T-helper 17 cell (primary cell): ENCODE measurements at places on chromosomes 2 and 18.

GRCh38 chr2:100868083-100868482 is 48.1 kb downstream of the NPAS2 start:
- DNase-seq: no peak

DNA sequence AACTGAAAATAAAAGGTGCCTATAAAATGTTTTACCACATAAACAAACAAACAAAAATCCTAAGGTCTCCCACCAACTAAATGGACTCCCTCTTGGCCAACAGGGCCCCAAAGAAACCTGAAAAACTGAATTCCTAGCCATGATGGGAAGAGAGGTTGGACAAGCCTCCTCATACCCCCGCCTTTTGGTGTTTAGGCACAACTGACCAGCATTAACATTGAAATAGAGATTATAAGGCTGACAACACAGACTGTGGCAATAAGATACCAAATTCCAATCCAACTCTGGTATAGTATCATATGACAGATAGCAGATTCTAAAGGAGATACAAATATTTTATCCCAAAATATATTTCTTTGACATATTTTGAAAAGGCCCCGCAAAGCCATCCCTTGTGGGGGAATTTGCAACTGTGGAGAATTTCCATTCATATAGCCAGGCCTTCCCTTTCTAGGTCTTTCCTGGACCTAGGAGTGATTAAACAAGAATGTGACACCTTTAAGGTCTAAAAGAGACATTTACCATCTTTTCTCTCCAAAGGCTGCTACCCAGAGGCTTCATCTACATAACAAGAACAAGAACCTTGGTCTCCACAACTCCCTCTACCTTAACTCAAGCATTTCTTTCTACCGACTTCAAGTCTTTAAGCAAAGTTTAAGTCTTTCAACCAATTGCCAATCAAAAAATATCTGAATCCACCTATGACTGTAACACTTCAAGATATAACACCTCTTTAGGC is 80.0 kb downstream of the CHN1 start:
- no peak for DNase-seq

- DNase-seq: no peak
These were observed 7.6 kb upstream of the ESPNL start for GRCh38 chr2:238092486-238093035.

DNA sequence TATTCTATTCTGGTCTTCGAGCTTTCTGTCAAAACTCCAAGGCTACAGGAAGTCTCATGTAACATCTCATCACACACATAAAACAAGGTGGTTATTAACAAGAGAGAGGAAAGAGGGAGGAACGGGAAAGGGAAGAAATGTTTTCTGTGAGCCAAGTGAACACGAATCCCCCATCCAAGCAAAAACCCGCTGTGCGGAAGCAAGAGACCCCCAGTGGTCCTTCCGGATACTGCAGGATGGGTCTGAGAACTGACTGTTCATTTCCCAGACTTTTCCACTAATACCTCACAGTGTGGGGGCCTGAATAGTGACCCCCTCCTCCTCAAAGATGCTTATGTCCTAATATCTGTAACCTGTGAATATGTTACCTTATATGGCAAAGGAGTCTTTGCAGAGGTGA is 19.0 kb upstream of the DIPK1C start:
- DNase-seq: no peak

DNA sequence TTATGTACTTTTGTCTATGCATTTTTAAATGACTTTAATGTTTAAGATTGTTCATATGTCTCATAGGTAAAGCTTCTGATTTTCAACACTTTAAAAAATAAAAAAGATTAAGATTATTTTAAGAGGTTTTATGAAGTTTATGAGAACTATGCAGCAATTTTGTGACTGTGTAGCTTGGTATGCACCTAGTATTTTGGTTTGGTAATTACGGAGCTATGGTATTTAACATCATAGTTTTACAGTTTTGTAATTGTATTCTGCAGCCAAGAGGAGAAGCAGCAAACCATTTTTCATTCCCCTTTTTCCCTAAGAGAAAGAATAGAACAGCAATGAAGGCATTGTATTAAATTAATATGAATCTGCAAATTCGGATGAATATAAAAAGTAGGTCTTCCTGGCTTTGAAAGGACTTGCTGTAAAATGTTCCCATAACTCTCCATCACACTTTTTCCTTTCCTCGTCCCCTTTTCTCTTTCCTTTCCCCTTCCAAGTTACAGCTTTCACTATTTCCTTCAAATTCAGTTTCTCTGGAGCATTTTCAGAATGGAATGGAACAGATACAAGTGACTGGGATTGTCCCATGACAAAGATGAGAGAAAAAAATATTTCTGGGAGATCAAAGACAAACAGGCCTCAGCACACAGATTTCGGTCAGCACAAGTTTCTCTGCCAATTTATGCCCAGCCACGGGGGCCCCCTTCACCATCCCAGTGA is 26.1 kb upstream of the PIEZO2 start:
- no peak for DNase-seq

DNA sequence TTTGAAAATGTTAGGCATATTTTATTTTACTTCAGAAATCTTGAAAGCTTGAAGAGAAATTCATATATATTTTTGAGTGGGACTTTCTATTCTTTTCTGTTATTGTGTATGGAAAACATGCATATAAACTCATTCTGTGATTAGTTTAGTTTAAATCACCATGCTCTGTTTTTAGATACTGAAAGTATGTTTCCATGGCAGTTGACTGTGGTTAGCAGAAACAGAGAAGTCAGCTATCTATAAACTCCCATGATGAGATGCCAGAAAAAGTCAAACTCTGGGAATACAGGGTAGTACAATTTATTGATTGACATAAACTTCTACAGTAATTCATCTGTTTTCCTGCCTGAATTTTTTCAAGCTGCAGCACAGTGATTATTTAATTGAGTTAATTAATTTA is 905.3 kb upstream of the VRK2 start:
- no peak for DNase-seq

GRCh38 chr18:55488473-55488872 is 99.5 kb downstream of the TCF4 start:
- no peak for DNase-seq

DNA sequence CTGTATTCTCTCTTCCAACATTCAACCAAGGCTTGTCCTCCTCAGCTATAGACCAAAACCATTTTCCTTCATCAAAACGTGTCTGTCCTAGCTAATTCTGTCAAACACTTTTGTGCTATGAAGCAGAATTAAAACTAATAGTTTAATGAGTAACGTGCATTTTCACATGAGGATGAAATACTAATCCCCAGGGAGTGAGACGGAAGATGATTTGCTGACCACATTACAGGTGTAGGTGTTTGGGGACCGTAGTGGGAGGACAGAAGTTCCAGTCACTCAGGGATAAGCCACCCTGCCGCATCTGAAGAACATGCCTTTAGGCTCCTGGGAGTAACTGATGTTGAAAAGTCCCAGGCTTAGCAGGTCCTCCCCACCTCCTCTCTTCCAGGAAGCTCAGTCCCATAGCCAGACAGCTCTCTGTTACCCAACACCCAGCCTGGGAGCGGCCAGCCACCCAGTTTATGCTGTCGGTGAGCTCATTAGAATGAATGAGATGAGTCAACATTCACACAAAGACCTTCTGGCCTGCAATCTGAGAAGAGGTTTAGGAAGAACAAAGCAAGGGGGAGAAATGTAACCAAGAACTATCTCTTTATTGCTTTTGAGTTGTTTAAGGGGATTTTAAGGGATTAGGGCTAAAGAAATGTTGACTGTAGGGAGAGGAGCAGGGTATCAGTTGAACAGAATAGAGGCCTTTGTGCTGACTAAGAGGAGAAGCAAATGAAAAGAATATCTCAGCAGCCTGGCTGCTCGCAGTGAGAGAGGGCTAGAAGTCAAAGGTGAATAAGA is 122.5 kb downstream of the FOXI3 start:
- DNase-seq: no peak

DNA sequence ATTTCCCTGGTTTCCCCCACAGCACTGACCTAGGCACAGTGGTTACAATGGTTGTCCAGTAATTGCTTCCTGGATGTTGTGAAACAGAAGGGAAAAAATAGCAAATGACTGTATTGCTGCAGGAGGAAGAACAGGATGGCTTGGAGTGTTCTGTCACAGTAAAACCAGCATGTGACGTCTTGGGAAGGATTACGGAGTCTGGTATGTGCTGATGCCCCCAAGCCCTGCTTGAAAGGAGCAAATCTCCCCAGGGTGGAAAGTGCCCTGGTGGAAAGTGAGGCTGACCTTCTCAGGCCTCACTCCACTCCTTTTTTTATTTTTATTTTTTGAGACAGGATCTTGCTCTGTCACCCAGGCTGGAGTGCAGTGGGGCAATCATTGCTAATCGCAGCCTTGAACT is 7.8 kb downstream of the RAB11FIP5 start:
- DNase-seq: no peak

DNA sequence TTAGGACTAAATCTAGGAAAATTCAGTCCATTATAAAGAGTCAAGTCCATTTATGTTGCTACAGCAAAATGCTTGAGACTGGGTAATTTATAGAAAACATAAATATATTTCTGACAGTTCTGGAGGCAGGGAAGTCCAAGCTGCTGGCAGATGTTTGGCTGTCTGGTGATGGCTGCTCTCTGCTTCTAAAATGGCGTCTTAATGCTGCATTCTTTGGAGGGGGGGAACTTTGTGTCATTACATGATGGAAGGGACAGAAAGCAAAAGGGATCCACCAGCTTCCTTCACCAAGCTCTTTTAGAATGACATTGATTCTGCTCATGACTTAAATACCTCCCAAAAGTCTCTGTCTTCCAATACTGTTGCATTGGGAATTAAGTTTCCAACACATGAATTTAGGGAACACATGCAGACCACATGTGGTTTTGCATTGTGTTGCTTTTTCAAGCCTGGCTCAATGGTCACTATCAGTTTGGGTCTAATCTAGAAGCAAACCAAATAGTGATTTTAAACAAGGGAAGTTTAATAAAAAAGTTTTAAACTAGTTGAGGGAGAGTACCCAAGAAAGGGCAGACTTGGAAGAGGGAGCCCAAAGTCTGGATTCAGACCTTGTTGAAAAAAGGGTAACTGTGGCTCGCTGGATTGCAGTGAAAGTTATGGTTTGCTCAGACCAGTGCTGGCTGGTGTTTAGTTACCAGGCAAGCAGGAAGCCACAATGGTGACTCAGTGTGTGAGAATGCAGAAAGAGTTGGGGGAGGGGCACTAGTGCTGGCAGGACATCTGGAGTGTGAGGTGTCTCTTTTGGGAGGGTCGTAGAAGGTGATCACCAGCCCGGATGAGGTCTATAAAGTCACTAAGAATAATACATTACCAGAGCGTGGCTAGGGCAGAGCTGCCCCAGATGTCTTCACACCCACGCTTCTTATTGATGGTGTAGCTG is 30.8 kb downstream of the C18orf54 start:
- no peak for DNase-seq

DNA sequence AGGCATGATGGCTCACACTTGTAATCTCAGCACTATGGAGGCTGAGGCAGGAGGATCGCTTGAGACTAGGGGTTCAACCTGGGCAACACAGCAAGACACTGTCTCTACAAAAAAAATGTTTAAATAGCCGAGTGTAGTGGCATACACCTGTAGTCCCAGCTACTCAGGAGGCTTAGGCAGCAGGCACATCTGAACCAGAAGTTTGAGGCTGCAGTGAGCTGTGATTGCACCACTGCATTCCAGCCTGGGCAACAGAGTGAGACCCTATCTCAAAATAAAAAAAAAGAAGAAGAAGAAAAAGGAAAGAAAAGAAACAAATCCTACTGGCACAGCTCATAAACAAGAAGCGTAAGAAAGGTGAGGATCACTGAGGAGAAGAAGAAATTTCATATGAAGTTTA is 19.9 kb downstream of the METTL4 start:
- no peak for DNase-seq

GRCh38 chr2:9565436-9566153 is 10.0 kb upstream of the ADAM17 start:
- no peak for DNase-seq

GRCh38 chr2:18484625-18485024 is 75.8 kb downstream of the RDH14 start:
- no peak for DNase-seq

DNA sequence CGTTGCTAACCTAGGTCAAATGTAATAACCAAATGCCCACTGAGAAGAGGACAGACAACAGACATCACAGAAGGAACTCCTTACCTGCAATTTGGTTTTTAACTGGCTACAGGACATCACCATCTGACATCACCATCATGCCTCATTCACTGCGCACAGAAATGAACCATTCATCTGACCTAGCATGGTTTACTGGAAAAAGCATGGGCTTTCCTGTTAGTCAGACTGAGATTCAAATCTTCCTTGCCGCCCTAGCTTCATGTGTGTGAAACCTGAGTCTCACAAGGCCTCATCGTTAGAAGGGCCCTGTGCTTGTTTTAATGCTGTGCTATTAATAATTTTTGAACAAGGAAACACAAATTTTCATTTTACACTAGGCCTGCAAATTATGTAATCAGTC is 1.1 kb upstream of the HIBCH start:
- no peak for DNase-seq

DNA sequence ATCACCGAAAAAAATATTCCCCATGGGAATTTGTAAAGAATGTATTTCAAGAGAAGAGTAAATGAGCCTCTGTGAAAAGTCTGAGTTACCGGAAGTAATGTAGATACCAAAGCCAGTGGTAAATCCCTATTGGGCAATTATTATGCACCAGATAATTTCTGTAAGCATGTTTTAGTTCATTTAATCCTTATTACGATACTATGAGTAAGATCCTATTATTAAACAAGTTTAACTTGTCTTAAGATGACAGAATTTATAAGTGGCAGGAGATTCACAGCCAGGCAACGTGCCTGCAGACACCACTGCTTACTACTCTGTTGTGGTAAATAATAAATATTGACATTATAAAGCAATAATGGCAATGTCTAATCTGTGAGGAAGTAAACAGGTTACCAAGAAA is 280.8 kb upstream of the RGPD4 start:
- no peak for DNase-seq

DNA sequence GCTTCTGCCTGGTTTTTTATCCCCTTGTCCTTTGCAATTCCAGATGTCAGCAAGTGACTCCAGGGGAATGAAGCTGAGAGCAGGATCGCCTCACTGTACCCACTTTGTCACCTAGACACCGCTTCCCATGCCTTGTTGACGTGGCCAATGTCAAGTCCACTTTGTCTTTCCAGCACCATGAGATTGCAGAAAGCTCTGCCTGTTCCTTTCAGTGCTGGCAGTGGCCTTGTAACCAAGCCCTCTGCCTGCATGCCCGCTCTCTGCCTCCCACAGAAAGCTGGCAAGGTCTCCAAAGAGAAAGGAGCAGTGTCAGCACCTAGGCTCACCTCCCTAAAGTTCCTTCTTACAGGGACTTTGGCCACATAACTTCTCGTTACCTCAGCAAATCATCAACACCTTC is 282.2 kb upstream of the ST6GAL2 start:
- no peak for DNase-seq

DNA sequence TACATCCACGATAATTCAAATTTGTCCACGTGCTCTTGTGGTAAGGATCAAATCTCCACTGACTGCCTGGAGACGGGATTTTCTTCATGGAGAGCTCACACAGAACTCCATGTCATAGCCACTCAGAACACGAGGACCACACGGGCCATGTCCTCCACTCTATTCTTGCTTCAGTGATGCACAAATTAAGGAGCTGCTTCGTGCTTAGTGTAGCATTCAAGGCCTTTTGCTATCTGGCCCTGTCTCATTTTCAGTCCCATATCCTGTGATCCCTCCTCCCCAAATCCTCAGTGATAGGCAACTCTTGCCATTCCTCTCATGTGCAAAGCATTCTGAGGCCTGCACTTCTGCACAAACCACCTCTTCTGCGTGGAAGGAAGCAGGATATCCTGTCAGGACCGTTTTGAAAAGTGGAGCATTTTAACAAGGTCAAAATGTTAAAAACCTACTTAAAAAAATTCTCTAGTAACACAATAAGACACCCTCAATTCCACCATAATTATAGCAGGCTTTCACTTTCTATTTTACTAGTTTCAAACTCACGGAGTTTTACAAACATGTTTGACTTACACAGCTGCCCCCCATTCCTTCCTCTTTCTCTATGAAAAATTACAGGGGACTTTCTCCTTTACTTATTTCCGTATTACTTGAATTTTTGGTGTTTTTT is 35.2 kb downstream of the ST3GAL5 start:
- DNase-seq: no peak
